ENCODE measurements at places on chromosomes 6 and 20. TPM values are rescaled to one million over a fixed set of nuclear protein-coding genes. Genes with fewer than 3 reads are reported as not detected.
A peak's percentile ranks its signal among the peaks of the same experiment; 100 is the strongest.

DNA sequence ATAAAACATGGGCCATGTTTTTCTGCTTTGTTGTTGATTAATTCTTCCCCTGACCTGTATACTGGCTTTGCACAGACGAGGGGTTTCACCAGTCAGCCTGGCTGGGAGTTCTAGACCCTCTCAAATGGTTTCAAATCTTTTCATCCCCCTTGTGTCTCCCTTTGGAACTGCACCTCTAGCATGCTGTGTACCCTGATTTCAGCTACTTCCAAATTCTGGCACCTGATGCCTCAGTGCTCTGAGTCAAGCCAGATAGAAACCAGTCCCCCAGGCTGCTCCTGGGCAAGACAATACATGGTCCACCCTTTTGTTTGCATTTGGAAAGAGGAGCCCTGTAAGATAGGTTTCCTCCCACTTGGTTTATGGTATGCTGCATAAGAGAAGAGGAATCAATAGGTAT lies 290.2 kb downstream of the BTBD3 start:
- DNase-seq: peak; percentile 7

DNA sequence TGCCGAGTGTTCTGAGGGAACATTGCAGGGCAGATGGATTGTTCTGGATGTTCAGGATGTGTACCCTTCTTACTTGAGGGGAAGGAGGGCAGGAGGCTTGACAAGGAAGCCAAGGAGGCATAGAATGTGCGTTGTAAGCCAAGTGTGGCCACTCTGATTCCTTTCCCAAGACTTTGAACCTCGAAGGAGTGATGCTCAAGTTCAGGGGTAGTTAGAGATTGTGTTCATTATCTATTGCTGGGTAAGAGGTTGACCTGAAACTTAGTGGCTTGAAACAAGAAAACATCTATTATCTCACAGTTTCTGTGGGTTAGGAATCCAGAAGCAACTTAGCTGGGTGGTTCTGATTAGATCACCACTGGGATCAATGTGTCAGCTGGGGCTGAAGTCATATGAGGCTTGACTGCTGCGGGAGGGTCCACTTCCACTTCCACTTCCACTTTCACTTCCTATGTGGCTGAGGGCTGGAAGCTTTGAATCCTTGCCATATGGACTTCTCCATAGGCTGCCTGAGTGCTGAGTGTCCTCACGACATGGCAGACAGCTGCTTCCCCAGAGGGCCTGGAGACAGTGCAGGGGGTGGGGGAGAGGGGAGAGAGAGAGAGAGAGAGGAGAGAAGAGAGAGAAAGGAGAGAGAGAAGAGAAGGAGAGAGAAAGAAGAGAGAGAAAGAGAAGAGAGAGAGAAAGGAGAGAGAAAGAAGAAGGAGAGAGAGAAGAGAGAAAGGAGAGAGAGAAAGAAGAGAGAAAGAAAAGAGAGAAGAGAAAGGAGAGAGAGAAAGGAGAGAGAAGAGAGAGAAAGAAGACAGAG lies 6.9 kb upstream of the CD40 start:
- DNase-seq: peak; percentile 43

DNA sequence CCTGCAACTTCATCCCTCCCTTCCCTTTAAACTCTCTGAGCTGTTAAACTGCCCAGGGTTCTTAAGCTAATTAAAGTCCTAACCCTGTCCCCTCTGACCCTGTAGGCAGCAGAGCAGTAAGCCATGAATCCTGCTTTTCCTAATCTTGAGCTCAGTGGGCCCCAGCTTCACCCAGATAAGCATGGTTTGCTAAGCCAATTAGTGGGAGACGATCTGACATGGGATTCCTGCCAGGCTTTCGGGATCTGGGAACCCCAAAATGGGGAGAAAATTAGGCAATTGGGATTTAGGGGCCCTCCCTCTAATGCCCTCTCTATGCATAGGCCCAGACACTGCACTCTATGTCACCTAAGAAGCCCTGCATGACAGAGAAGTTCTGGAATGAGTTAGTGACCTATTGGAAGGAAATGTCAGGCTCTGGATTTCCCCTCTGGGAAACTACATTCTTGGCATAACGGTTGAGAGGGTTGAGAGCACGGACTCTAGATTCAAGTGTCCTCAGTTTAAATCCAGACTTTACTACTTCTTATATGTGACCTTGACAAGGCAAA lies 4.6 kb downstream of the XKR7 start:
- no peak for DNase-seq

GRCh38 chr6:159023893-159024292 lies 20.9 kb downstream of the TAGAP start:
- DNase-seq: no peak

- DNase-seq: no peak
Measured at GRCh38 chr6:11330413-11330760, 97.9 kb upstream of the NEDD9 start.

GRCh38 chr20:19692100-19692499 lies 66.0 kb upstream of the RIN2 start:
- no peak for DNase-seq

GRCh38 chr6:128277379-128277778 lies 243.0 kb downstream of the PTPRK start:
- no peak for DNase-seq

Gene BNIP5
- total RNA-seq: not detected

Gene SYCP2L
- total RNA-seq: 0.71 TPM

Gene TLDC2
- not detected for total RNA-seq

Gene SLC25A27
- total RNA-seq: 0.64 TPM

Gene MYLK4
- 0.33 TPM for total RNA-seq

Gene PNPLA1
- not detected for total RNA-seq

All from activated naive CD4-positive, alpha-beta T cell treated with anti-CD3 and anti-CD28 coated beads, Interleukin-2, amount 50 U/mL, for 72 hours (primary cell).